ENCODE measurements at places on chromosomes 5 and 9.

- peak; percentile 82 for DNase-seq
Observed at GRCh38 chr9:22147813-22148527, 138.9 kb upstream of the CDKN2B start.

GRCh38 chr9:93008457-93008856 is 50.0 kb upstream of the SUSD3 start:
- DNase-seq: no peak

GRCh38 chr9:115422932-115423440 is 305.0 kb upstream of the TNC start:
- no peak for DNase-seq

DNA sequence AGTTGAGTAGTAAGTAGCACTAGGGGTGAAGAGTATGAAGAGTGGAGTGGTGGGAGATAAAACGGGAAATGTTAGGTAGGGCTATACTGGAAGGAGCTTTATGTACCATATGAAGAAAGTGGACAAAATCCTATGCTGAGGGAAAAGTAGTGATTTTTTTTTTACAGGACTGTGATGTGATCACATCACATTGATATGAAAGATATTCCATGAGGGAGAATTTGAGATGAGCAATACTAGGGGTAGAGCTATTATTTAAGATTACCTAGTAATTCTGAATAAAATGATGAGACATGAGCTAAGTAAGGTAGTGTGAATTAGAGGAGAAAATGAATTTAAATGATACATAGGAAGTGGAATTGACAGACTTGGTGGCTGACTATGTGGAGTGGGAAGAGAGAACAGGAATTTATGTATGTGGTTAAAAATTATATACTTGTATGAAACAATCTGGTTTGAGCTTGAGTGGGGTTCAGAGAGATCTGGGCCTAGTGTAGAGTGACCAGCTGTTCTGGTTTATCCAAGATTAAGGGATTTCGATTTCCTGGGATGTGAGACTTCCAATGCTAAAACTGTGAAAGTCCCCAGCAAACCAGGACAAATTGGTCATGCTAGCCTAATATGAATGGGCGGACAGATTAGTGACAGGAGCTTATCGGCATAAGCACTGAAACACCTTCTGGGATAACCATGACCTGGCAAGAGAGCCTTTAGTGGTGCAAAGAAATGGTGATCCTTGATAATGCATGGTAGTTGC is 29.3 kb upstream of the STOM start:
- peak; percentile 21 for DNase-seq

GRCh38 chr5:77170-77501 is 14.8 kb upstream of the PLEKHG4B start:
- DNase-seq: no peak

DNA sequence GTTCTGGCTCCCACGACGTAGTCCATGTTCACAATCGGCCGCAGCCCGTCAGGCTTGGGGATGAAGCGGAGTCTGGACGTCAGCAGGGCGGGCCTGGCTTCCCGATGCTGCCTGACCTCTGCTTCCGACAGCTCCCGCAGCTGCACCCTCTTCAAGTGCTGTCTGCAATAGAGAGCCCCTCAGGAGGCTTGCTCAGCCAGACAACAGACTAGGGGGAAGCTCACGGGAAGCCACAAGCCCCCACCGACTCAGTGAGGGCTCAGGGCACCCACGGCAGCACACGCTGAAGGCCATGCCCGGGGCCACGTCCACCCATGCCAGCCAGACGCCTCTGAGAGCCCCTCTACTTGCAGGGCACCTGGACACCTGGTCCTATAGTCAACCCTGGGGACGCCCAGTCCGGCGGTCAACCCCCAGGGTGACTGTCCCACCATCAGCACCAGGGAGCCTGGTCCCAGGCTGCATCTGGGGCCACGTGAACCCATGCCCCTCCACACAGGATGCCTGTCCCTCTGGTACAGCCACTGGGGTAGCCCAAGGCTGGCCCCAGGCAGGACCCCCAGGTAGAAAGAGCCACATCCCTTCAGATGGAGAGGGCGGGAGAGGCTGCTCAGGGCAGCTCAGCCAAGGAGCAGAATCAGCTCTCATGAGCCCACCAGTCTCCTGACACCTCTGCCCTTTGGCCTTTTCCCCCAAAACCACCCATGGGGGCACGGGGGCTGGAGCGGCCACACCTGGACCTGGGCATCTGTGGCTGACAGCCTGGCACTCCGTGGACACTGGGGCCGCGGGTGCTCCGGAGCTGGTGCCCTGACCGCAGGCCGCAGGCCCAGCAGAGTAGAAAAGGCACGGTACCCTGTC is 14.5 kb downstream of the TERT start:
- DNase-seq: peak; percentile 24

GRCh38 chr5:135715267-135716055 is 119.0 kb upstream of the SLC25A48 start:
- DNase-seq: no peak

- DNase-seq: peak; percentile 49
Observed at GRCh38 chr9:106862110-106862820, 701 bp upstream of the ZNF462 start.

DNA sequence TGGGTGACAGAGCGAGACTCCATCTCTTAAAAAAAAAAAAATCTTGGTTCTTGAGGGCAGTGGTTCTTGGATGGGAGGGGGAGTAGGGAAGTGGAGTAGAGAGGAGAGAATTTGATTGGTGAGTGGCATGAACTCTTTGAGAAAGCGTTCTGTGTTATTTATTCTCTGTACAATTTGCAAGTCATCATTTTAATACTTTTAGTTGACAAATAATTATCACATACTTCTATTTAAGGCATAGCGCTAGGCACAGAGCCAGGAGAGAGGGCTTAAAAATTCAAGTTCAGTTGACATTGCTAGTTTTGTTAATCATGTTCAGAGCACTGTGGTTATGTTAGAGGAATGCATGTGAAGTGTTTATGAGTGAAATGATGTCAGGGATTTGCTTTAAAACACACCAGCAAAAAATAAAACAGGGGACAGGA is 24.6 kb downstream of the HSDL2 start:
- DNase-seq: peak; percentile 9

- no peak for DNase-seq
Observed at GRCh38 chr5:56516441-56516840, 283.3 kb upstream of the ANKRD55 start.

DNA sequence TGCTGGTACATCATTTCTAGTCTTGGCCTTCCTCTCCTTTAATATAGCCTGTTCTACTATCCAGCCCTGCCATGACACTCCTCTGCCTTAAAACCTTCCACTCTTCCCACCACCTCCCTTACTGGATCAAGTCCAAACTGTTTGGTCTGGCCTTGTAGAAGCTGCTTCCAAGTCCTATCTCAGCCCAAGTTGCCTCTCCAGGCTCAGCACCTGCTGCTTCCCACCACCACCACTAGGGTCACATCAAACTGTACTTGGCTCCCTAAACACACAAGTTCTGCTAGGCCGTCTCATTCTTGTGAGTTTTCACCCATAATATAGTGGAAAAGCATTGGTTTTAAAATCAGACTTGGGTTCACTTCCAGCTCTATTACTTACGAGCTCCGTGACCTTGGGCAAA is 1.4 kb downstream of the NDUFA8 start:
- DNase-seq: peak; percentile 56

- peak; percentile 12 for DNase-seq
Observed at GRCh38 chr5:146290318-146290717, 48.3 kb upstream of the POU4F3 start.

- DNase-seq: peak; percentile 20
Observed at GRCh38 chr9:78130004-78130403, 98.4 kb upstream of the GNAQ start.

GRCh38 chr5:16852251-16853005 is 83.7 kb downstream of the MYO10 start:
- DNase-seq: peak; percentile 10

- DNase-seq: no peak
Observed at GRCh38 chr5:115758356-115758755, 58.1 kb downstream of the CDO1 start.

DNA sequence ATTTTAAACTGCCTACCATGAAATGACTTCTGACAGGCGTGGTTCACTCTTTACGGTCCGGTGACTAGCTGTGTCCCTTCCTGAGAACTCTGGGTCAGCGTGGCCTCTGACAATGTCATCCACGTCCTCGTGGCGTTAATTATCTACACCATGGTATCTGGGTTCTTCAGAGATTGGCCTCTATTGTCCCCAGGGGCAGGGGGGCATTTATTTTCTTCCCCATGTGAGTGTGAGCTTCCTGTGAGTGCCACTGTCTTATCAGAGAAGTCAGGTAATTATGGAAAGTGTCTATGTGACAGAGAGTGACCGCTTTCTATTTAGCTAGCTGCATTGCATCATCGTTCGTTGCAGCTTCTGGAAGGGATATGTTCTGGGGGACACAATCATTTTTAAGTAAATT is 77.2 kb downstream of the FBXL7 start:
- no peak for DNase-seq
